ENCODE measurements at places on chromosomes 7 and 10. TPM values are rescaled to one million over a fixed set of nuclear protein-coding genes. Genes with fewer than 3 reads are reported as not detected.

GRCh38 chr10:1369665-1370064 is 313.5 kb downstream of the WDR37 start:
- no peaks in the 10 kb centered on the region for H3K27me3 ChIP-seq
- no peaks in the 10 kb centered on the region for H3K36me3 ChIP-seq
- H3K27ac ChIP-seq: no peak overlapping the region
- DNase-seq: no peak
- no peak overlapping the region for H3K4me3 ChIP-seq

DNA sequence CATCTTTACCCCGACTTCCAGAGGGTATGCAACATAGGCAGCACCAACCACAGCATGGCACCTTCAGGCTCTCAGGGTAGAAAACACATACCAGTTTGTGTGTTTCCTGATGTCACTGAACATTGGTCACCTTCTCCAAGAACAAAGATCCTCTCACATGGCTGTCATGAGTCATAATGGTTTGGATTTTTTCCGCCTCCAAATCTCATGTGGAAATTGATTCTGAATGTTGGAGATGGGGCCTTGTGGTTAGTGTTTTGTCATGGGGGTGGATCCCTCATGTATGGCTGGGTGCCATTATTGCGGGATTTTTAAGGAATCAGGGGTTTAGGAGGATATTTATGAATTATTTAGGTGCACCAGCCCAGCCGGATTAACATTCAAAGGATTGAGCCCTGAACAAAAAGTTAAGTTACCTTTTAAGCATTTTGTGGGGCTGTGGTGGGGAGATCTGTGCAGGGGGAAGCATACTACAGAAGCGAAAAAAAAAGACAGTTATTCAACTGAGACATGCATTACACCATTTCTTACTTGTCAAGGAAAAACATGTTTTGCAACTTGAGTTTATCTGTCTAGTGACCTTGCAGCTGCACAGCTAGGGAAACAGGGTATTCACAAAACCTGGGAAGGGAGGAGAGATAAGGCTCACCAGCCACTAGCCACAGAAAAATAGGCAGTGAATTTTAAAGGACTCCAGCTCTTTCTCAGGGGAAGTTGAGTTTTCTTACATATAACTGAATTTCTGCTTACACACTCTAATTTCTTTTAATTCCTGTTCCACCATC is 774.1 kb upstream of the AUTS2 start:
- peak; percentile 25 for DNase-seq
- H3K4me1 ChIP-seq: no peaks in the 10 kb centered on the region
- H3K4me3 ChIP-seq: no peak overlapping the region
- H3K36me3 ChIP-seq: no peaks in the 10 kb centered on the region
- H3K27me3 ChIP-seq: no peaks in the 10 kb centered on the region

- H3K27me3 ChIP-seq: no peaks in the 10 kb centered on the region
- H3K4me3 ChIP-seq: no peak overlapping the region
- DNase-seq: peak; percentile 4
- no peaks in the 10 kb centered on the region for H3K4me1 ChIP-seq
- no peaks in the 10 kb centered on the region for H3K36me3 ChIP-seq
Measured at GRCh38 chr7:68009716-68010115, 1013.1 kb downstream of the TYW1 start.

GRCh38 chr7:1862560-1862959 is 192.5 kb downstream of the ELFN1 start:
- no peak for DNase-seq
- H3K27me3 ChIP-seq: no peaks in the 10 kb centered on the region
- no peak overlapping the region for H3K4me3 ChIP-seq
- H3K4me1 ChIP-seq: no peaks in the 10 kb centered on the region
- no peak overlapping the region for H3K27ac ChIP-seq
- H3K36me3 ChIP-seq: no peaks in the 10 kb centered on the region

Gene CYP26C1
- not detected for total RNA-seq

Gene HEPACAM2
- total RNA-seq: not detected

DNA sequence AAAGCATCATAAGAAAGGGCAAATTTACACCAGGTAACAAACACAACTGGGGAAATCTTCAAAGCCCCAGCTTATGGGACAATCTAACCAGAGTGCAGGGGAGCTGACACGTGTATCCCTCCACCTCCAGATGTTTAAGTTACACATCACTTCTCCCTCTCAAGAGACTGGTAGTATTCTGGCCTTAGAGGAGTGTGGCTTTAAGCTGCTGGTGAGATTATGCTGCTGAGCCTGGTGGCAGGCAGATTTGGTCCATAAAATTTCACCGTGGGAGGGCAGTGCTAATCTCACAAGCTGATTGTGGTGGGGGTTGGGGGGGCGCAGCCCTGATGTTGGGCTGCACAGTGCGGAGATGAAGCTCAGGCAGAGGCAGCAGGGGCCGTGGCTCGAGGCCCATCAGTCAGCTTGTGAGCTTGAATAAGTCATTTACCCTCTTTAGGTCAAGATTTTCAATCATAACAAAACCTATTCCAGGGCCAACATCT is 431.0 kb upstream of the GALNT17 start:
- H3K36me3 ChIP-seq: peaks cover 12% of the 10 kb centered on the region
- no peaks in the 10 kb centered on the region for H3K27me3 ChIP-seq
- DNase-seq: no peak

- DNase-seq: no peak
- H3K27ac ChIP-seq: no peak overlapping the region
- no peaks in the 10 kb centered on the region for H3K36me3 ChIP-seq
- H3K27me3 ChIP-seq: no peaks in the 10 kb centered on the region
Measured at GRCh38 chr10:69729326-69730048, 72.2 kb upstream of the COL13A1 start.

DNA sequence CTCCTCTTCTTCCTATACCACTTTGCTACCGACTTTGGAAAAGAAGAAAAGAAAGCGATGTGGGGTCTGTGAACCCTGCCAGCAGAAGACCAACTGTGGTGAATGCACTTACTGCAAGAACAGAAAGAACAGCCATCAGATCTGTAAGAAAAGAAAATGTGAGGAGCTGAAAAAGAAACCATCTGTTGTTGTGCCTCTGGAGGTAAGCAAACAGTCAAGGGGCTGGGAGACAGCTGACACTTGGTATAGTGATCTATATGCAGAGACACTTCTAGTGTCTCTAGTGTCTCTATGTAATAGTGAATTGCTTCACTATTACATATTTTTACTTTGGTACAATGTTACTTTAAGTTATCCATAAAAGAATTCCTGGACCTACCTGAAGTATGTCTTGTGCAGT is 13.9 kb downstream of the TET1 start:
- H3K27ac ChIP-seq: no peak overlapping the region
- no peak overlapping the region for H3K4me3 ChIP-seq
- H3K4me1 ChIP-seq: no peaks in the 10 kb centered on the region
- no peaks in the 10 kb centered on the region for H3K36me3 ChIP-seq
- H3K27me3 ChIP-seq: no peaks in the 10 kb centered on the region

- peaks cover 4% of the 10 kb centered on the region for H3K4me1 ChIP-seq
- peaks cover 11% of the 10 kb centered on the region for H3K27me3 ChIP-seq
- no peak for DNase-seq
- no peak overlapping the region for H3K27ac ChIP-seq
- peak overlapping the region; percentile 38 for H3K4me3 ChIP-seq
- H3K36me3 ChIP-seq: no peaks in the 10 kb centered on the region
Measured at GRCh38 chr7:99990460-99990852, 14.6 kb upstream of the AZGP1 start.

GRCh38 chr7:158074896-158075632 is 512.6 kb downstream of the PTPRN2 start:
- H3K27me3 ChIP-seq: no peaks in the 10 kb centered on the region
- no peak overlapping the region for H3K27ac ChIP-seq
- DNase-seq: no peak
- no peaks in the 10 kb centered on the region for H3K4me1 ChIP-seq
- H3K36me3 ChIP-seq: no peaks in the 10 kb centered on the region
- no peak overlapping the region for H3K4me3 ChIP-seq

DNA sequence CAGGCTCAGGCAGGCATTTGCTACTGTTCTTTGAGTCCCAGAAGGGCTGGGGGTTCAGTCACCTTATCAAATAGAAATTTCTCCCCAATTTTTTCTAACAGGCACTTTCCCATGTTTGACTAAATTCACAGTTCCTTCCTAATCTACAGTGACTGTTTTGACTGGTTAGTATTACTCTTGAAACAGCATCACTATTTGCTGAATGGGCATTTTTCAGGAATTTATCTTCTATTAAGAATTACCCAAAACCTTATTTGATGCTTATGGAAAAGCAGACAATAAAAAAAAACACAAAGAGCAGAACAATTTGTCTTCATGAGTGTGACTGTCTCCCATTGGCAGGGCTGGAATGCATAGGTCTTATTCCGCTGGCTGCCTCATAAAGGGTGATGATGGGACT is 269.0 kb downstream of the DOCK4 start:
- no peak overlapping the region for H3K27ac ChIP-seq
- no peaks in the 10 kb centered on the region for H3K27me3 ChIP-seq
- no peak overlapping the region for H3K4me3 ChIP-seq
- no peaks in the 10 kb centered on the region for H3K36me3 ChIP-seq
- no peak for DNase-seq

DNA sequence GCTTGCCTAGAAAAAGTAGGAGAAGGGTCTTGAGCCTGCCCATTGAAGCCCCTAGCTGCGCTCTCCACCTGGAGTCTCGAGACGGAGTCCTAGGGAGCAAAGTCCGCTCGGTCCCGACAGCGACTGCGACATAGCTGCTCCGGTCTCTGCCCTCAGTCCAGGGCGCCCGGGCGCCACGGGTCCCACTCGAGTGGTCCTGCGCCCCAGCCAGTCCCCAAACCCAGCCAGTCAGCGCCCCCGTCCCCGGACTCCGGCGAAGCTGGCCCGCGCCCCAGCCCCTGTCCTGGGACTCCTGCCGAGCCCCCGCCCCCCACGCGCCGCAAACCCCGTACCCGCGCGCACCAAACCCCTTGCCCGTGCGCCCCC is 490 bp downstream of the TNS3 start:
- H3K4me1 ChIP-seq: peaks cover 23% of the 10 kb centered on the region
- no peaks in the 10 kb centered on the region for H3K36me3 ChIP-seq
- H3K27ac ChIP-seq: peak overlapping the region; percentile 75
- no peak for DNase-seq

Gene ERVW-1
- 0.19 TPM for total RNA-seq

- no peaks in the 10 kb centered on the region for H3K36me3 ChIP-seq
- H3K27me3 ChIP-seq: no peaks in the 10 kb centered on the region
- no peak for DNase-seq
- H3K27ac ChIP-seq: no peak overlapping the region
- no peaks in the 10 kb centered on the region for H3K4me1 ChIP-seq
Measured at GRCh38 chr10:45053569-45054100, 52.9 kb downstream of the ZNF22 start.

Gene CUTC
- total RNA-seq: 11.6 TPM

Gene TMEM229A
- 0.09 TPM for total RNA-seq

DNA sequence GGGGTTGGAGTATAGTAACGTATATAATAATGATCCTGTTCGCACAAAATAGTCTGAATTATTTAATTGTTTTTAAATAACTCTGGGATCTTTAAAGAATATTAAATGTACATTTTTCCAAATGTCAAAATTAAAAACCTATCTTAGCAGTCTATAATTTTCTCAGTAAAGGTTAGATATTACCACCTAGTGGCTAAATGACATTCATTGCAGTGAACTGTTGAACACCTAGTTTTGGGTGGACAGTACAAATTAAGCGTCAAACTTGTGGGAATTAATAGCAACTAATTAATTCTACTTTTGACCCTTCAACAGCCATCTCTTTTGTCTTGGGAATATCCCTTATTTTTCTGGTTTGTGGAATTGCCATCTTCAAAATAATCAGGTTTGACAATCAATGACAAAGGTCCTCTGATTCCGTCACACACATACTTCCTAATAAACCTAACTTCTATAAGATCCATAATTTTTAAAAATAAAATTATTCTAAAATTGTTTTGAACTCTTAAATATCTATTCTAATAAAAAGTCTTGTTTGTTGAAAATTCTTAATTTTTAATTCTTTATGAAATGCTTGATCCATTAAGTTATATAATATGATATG is 165.7 kb downstream of the SEMA3D start:
- no peak overlapping the region for H3K4me3 ChIP-seq
- peaks cover 11% of the 10 kb centered on the region for H3K4me1 ChIP-seq
- no peaks in the 10 kb centered on the region for H3K27me3 ChIP-seq
- no peak overlapping the region for H3K27ac ChIP-seq

Data from astrocyte (in vitro differentiated cells and primary cell).